ENCODE measurements at places on chromosomes 1 and 21.

- DNase-seq: no peak
These were observed 255.1 kb upstream of the CSF3R start for GRCh38 chr1:36737767-36738166.

DNA sequence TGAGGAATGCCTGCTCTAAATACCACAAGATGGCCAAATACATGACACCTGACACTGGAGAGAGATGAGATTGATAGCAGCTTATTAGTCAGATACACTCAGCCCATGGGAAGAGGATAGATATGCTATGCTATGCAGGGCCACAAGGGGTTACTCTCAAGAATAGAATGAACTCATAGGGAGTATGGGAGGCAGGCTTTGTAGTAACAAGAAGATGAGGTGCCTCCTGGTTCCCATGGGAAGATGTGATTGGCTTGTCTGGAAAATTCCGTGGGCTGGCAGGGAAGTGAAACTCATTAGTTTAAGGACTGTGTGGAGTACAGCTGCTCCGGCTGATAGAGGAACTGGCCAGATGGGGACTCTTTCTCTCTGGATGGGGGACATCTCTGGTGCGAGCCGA is 16.5 kb downstream of the CCDC30 start:
- DNase-seq: no peak

GRCh38 chr1:42990757-42991346 is 32.2 kb upstream of the SLC2A1 start:
- no peak for DNase-seq

DNA sequence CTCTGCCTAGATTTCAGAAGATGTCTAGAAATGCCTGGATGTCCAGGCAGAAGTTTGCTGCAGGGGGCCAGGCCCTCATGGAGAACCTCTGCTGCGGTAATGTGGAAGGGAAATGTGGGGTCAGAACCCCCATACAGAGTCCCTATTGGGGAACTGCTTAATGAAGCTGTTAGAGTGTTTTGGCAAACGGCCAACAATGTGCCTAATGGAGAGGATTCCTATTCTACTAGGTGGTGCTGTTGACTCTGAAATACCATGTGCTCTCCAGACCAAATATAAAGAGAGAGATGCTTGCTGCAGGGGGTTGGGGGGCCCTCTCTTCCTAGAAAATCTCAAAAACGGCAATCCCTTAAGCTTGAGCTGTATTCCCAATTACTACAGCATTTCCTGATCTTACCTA is 57.1 kb upstream of the DR1 start:
- DNase-seq: no peak

GRCh38 chr1:162111572-162111971 is 42.1 kb downstream of the NOS1AP start:
- DNase-seq: no peak

GRCh38 chr21:44989537-44989886 is 49.7 kb downstream of the SLX9 start:
- no peak for DNase-seq

DNA sequence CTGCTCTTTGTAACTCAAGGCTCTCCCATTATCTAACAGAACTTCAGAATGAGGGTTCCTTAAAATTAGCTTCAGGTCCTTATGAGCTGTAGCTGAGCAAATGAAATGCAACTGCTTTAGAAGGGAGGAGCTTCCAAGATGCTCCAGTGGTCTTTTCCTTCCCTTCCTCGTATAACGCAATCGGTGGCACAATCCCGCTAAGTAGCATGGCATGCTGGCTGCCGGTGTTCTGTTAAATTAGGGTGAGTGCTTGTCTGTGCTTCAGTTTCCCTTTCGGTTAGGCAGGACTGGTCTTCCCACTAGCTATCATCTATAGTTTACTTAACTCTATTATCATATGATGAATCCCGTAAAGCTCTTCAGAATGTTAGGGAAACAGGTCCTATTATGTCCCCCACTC is 917 bp downstream of the KIAA0040 start:
- DNase-seq: no peak

DNA sequence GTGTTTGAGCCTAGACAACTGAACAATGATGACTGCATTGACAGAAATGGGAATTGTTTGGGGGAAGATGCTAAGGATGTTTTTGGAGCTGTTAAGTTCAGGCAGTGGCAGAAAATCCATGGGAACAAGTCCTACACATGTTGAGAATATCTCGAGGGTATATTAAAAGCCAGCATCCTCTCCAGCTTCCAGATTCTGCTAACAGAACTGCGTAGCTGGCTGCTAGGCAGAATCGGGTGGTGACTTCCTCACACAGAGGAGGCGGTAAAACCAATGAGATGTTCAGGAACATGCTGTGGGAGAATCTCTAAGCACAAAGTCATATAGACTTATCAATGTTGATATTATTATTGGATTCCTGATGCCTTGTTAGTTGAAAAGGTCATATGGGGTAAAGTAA is 14.8 kb downstream of the FAM163A start:
- no peak for DNase-seq

DNA sequence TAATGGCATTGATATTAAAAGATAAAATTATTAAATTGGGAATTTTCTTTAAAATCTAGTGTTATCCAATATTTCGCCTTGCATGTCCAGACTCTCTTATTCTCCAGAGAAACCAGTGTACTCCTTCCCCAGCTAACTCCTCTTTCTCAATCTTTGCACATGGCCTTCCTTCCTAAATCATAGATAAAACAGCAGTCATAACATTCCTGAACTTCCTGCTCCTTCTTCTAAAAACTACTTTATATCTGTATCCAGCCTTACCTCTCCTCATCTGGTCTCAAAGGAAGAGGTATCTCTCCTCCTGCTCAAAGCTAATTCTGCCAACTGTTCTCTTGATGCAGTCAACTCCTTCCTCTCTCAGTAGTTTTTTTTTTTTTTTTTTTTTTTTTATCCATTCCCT is 39.5 kb upstream of the NEK7 start:
- DNase-seq: no peak

DNA sequence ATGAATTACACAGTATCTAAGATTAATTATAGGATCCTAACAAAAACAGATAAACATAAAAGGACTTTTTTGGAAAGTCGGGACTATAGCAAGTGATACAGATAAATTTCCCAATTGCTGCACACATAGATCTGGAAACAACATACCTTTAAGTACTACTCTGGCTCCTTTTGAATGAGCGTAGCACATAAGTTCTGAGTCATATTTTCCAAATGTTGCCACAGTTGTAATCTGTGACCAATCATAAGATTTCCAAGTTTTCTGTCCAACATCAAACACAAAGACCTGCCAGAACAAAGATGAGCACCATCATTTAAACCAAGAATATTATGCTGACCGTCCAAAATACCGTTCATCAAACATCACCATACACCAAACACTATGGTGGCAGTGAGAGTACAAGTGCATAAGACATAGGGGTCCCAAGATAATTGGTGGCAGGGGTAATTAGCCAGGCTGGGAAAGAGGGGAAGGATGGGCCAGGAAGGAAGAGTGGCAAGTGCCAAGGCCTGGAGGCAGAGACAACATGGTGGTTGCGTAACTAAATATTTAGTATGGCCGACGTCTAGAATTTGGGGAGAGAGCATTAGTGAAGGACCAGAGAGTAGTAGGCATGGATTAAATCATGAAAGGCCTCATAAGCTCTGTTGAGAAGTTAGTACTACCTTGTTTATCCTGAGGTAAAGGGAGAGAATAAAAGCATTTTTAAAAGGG is 3.6 kb downstream of the CTBS start:
- DNase-seq: no peak

DNA sequence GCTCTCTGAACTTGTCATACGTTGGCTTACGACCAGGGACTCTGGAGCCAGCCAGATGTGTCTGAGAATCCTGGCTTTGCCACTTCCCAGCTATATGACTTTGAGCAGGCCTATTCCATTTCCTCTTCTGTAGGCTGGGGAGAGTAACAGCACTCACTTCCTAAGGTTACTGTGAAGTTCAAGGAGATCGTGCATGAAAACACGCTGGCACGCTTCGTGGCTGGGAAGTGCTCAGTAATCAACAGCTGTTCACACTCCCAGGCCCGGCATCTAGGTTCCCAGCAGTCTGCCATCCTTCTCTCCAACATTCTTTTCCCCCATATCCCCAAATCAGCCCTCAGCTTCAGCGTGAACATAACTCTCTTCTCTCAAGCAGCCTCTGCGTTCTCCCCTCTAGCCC is 2.0 kb downstream of the ASCL5 start:
- no peak for DNase-seq
